WTC11 (cell line): ENCODE measurements at places on chromosomes 4 and X.
A peak's percentile ranks its signal among the peaks of the same experiment; 100 is the strongest.

DNA sequence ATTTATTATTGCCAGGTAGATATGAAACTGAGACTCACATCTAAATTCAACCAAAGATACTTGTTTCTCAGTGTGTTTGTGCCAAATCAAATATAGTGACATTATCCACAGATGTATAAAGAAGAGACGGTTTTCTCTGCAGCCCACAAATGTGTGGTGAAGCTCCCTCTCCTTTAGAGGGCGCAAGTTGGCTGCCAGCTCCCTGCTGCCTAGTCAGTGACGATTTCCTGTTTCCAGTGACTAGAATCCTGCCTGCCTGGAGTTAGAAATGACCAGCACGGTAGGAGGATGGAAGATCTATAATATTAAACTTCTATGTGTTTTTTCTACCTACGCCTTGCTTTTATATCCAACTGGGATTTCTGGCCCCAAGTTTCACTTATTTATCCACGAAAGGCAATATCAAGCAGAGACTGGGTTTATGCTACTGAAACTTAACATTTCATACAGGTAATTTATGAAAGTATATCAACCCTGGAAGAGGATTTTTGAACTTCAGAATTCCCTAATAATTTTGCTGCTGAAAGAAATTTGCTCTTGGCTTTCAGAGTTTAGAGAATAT, 1793.7 kb upstream of the TENM3 start:
- peak; percentile 56 for DNase-seq

GRCh38 chr4:20298986-20299385, 47.3 kb downstream of the SLIT2 start:
- DNase-seq: no peak

DNA sequence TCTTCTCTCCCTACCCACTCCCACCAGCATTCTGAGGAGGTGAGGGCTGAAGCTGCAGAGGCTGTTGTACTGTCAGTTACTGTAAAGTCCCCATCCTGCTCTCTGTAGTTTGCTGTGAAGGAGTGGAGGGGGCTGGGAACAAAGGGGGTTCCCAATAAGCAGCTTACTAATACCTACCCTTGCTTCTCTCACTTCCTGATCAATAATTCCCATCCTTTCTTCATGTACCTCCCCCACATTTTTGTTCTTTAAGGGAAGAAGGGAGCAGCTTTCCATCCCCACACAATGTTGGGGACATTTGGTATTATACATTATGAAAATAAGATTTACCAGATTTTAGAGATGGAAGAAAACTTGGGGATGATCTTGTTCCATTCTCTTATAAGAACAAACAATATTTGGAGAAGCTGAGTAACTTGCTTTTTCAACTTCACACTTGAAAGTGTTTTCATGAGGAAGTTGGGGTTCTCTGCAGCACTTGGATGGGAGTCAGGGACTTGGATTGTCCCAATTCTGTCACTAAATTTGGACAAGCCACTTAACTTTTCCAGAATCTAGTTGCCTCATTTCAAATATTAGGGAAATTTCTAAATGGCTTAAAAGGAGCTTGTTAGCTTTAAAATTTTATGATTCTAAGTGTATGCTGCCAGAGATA, 5.4 kb downstream of the TBC1D1 start:
- DNase-seq: no peak

- no peak for DNase-seq
These were observed 17.4 kb downstream of the GABRA4 start for GRCh38 chr4:46975812-46976553.

DNA sequence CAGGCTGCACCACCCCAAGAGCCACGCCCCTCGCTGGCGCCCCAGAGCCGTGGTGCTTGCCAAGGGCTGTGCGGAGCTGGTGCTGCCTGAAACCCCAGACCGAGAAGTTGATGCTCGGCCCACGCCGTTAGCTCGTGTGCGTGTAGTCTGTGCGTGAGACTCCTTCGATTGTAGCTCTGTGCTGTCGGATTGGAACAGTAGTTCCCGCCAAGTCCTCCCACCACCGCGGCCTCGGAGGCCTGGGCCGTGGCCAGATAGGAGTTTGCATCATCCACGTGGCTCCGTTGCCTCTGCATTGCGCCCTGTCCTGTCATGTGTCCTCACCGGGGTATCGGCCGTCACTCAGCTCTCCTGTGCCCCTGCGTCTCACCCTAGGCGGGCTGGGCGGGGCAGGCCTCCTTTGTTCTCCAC, 24.2 kb downstream of the TNIP2 start:
- DNase-seq: no peak

DNA sequence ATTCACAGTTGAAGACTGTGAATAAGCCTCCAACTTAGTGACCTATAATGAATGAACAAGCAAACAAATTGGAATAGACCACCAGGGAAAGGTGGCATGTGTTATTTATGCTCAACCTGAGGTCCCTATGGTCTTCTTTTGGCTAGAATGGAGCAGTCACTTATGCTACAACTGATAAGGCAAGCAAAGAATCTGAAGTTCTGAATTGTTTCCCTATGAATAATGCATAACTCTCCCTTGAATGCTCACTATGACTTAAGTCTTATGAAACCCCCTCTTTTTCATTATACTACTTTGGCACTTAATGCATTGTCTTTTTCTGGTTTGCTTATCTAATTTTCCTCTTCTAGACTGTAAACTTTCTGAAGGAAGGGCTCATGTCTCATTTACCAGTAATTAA, 2.6 kb downstream of the GIMD1 start:
- DNase-seq: no peak

- DNase-seq: no peak
These were observed 16.8 kb upstream of the NAT8L start for GRCh38 chr4:2042204-2042946.

DNA sequence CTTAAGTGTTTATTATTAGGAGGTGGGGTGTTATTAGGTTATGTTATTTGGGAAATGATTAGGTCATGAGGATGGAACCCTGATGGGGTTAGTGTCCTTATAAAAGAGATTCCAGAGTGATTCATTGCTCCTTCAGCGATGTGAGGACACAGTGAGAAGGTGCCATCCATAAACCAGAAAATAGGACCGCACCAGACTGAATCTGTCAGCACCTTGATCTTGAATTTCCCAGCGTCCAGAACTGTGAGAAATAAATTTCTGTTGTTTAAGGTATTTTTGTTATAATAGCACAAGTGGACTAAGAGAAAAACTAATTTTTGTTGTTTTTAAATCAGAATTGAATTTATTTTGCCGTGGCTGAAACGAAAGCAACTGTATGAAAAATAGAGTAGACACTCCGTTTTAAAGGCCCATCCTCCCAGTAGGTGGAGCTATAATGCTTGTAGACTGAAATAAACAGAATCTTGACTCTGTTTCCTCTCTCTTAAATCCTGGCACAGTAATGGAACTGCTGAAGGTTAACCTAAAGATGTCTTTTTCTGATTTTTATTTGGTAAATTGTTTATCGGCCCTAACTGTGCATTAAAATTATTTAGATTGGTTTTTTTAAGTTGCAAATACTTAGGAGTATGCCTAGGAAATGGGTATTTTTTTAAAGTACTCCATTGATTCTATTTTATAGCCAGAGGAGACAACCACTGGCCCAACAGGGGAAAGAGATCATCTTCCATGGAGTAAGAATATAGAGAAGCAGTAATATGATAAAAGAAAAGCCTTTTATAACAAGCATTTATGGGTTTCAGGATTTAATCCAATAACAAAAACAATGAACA, 133.2 kb upstream of the ADAMTS3 start:
- DNase-seq: peak; percentile 13

DNA sequence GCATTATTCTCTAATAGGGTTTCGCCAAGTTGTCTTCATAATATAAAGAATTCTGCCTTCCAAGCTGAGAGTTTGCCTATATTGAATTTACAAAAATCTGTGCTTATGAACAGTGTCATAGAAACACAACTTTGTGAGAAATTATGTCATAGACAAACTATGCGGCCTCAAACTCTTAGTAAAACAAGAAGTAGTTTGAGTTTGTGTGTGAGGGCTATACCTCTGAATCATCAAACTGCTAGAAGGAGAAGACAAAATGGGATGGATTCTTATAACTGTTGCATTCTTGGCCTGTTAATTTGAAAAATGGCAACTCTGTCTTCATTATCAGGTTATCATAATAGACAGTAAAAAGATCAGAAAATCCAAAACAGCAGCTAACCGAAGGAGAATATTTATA, 46.1 kb upstream of the NAP1L5 start:
- no peak for DNase-seq
